ENCODE measurements at places on chromosomes 1 and 21.
A peak's percentile ranks its signal among the peaks of the same experiment; 100 is the strongest.

GRCh38 chr1:67650061-67650460, 34.9 kb upstream of the GADD45A start:
- DNase-seq = no peak

GRCh38 chr1:160483505-160484185, 39.4 kb downstream of the SLAMF6 start:
- DNase-seq = no peak

DNA sequence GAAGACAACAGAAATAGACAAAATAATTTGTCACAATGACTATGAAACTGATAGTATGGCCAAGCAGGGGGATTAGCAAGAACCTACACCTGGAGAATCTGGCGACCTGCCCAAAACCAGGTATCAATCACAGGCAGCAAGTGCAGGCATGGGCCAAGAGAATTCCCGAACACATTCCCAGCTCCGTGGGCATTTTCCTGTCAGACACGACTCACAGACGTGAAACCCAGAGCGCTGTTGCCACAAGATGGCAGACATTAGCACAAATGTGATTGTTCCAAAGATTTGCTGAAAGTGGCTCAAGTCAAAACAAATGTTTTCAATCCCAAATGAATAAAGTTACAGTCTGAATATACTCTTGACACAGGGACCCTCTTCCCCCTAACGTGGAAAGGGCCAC, 36.8 kb downstream of the HLCS start:
- DNase-seq = no peak

DNA sequence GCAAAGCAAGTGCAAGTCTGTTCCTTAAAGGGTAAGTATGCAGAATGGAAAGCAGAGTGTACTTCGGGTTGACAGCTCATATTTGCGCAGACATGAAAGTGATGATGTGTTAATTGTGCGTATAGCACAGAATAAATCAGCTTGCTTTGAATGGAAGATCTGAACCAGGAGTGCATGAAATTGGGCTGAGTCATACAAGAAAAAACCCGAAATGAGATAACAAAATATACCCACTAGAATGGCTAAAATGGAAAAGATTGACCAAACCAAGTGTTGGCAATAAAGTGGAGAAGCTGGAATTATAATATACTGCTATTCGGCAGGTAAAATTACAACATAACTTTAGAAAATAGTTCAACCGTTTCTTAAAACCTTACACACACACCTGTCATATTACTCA, 28.5 kb downstream of the CR1L start:
- no peak for DNase-seq

DNA sequence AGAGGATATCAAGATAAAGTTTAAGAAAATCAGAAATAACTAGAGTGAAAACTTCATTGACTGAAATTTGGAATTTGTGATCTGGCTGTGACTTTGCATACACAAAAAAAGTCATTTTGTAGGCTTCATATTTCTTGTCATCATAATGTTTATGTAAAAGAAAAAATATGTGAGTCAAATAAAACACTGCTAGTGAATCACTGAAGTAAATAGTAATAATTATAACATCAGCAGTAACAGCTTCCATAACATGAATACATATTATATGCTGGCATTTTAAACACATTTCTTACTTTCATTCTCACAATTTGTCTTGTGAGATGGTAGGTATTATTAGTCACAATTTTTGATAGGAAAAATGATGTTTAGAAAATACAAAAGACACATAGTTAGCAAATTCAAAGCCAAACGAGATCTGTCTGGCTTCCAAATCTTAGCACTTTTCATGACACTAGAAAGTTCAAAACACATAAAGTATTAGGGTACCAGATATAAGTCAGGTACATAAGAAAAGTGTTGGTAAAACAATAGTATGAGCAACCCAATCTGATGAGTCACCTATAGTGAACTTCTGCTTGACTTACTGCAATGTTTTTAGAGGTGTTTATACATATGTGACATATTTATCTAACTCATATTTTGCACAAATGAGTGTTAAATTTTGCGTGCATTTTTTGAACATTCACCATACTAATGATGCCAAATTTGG, 241.0 kb upstream of the SNX7 start:
- DNase-seq = no peak

DNA sequence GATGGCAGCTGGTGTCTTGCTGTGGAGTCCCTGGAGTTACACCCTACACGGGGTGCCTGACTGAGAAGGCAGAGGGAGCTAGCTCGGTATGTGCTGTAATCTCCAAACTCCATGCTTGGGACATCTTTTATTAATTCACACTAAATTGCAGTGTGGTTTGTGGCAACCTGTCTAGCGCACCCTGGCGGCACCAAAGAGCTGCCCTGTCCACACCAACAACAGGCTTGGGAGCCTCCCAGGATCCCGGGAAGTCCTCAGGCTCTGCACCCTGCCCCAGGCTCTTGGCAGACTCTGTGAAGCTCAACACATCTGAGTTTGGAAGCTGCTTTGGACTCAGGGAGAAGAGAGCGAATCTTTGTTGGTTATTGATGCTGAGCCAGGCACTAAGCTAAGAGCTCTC, 138.9 kb downstream of the IGSF21 start:
- no peak for DNase-seq

DNA sequence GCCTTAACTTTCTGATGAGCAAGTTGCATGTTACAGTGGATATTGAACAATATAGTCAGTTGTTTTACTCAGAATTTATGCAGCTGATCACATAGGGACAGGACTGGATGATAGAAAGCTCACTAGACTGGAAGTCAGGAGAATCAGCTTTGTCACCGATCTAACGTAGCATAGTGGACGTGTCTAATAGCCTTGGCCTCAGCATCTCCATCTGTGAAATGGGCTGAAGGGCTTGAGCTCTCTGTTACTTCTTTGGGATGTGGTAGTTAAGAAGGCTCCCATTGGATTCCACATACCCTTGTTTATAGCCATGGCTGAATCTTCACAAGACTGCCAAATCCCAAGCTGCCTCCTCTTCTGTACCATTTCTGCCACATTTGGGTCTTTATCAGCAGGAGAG, 190.6 kb downstream of the GRIK1 start:
- no peak for DNase-seq

DNA sequence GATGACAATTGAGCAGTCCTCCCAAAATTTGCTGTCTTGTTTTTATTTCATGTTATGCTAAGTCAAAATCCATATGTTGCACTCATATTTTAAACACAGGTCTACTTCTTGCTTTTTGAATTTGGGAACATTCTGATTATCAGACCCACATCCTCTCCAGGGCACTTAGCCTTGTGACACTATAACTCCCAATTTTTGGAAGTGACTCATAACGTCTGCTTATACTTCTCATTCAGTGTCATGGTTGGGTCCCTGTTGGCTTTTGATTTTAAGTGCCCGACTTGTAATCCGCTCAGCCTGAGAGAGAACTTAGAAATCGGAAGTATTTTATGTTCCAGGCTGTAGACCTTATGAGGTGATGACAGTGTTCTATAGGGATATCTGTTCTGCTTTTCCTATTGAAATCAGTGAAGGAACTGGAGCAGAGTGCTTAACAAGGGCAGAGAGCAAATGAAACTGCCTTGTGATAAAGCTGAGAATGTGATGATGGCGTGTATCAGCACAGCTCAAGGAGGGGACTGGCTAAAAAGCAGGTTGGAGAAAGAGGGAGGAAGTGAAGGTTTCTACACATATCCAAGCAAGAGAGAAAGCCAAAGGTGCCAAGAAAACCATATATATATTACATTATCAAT, 136.0 kb downstream of the HLX start:
- DNase-seq = no peak

GRCh38 chr1:121417325-121417923, 232.6 kb downstream of the SRGAP2C start:
- DNase-seq = no peak

DNA sequence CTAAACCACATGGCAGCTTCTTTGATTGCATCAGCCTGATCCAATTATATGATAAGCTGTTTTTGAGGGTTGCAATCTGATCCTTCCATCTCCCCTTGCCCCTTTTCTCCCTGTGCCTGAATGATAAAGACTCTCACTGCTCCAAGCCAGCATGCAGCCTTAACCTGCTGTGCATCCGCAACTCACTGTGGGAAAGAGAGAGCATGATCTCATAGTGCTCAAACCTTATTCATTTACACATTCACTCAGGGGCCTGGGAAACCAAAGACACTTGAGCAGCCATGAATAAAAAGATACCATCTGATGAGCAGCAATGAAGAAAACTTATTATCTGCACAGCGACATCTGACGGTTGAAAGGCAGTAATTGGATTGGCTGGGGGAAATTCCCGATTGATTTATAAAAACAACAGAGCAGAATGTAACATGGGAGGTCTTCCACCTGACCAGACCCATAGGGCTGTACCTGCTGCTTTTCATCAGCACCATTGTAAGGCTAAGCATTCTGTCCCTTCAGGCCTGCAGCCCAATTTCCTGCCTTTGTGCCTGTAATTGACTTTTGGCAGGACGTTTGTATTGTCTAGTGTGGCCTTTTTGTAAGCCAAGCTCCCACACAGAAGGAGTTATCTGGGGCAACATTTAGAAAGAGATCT, 62.5 kb downstream of the KIAA0040 start:
- DNase-seq = no peak

GRCh38 chr1:169521226-169521625, 35.5 kb upstream of the SLC19A2 start:
- no peak for DNase-seq

DNA sequence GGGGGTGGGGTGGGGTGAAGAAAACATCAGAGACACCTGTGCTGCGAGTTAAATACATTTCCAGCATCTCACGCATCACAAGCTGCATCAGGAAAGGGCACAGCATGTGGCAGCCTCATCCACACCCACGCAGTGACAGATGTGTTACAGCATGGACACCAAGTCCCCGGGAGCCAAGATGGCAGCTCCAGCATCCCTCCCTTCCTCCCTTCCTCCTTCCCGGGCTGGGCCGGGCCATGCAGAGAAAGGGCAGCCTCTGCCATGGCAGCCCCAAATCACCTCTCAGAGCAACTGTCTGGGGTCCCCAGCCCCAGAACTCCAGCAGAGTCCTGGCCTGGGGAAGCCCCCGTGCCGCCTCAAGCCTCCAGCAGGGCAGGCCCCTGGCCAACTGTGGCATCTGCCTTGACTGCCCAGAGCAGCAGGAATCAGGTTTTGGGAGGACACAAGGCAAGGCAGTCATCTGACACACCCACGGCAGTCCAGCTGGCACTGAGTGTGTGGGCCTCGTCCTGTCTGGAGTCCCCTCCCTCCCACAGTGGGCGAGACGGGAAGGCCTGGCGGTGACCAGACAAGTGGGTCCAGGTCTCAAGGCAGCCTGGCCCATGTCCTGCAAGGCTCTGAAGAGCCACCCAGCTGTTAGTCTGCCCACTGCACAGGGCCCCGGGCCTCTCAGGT, 6.2 kb downstream of the SMIM1 start:
- no peak for DNase-seq

- DNase-seq = peak; percentile 59
Observed at GRCh38 chr1:221439008-221439746, 302.7 kb downstream of the DUSP10 start.

DNA sequence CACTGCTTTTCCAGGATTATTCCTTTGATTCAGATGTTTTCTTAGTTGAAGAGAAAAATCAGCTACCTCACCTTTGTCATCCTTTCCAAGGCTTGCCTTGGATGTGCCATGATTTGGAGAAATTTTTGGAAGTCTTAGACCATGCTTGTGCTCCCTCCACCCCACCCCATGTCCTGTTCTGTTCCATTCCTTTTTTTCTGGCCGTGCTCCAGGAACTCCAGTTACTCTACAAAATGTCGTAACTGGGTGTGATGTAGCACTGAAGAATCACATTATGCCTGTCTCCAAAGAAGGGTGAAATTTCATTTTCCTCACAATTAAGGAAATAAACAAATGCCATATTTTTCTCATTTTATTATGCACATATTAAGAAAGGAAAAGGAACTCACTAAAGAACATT, 217.8 kb upstream of the ZRANB2 start:
- no peak for DNase-seq

GRCh38 chr1:241810769-241811405, 37.1 kb upstream of the EXO1 start:
- DNase-seq = no peak

DNA sequence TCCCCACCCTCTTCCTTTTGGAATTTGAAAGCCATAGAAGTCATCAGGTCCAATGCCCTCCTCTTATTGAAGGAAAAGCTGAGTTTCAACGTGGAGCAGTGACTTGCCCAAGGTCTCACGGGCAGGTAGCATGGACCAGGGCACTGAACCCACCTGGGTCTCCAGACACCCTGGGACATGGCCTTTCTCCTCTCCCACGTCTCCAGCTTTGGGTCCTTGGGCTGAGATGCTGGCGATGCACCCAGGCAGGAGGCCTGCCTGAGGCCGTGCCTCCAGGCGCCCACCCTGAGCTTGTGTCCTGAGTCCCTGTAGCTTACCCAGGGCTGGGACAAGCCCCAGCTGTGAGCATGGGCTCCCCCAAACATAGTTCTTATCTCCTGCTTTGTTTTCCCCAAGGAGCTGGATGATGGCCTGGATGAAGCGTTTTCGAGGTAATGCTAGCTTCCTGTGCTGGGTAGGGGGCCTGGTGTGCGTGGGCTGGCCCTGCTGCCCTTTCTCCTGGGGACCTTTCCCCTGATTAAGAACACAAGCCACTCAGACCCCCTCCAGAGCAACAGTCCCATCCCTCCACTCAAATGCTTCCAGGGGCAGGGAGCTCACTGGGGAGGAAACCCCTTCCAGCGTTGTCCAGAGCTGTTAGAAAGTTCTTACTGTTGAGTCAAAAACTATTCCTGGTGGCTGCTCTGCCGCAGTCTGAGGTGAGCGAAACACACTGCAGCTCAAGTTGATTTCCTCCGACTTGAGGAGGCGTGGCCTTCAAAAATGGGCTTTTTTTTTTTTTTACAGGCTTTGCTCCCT, 21.6 kb downstream of the LDLRAP1 start:
- DNase-seq = no peak

DNA sequence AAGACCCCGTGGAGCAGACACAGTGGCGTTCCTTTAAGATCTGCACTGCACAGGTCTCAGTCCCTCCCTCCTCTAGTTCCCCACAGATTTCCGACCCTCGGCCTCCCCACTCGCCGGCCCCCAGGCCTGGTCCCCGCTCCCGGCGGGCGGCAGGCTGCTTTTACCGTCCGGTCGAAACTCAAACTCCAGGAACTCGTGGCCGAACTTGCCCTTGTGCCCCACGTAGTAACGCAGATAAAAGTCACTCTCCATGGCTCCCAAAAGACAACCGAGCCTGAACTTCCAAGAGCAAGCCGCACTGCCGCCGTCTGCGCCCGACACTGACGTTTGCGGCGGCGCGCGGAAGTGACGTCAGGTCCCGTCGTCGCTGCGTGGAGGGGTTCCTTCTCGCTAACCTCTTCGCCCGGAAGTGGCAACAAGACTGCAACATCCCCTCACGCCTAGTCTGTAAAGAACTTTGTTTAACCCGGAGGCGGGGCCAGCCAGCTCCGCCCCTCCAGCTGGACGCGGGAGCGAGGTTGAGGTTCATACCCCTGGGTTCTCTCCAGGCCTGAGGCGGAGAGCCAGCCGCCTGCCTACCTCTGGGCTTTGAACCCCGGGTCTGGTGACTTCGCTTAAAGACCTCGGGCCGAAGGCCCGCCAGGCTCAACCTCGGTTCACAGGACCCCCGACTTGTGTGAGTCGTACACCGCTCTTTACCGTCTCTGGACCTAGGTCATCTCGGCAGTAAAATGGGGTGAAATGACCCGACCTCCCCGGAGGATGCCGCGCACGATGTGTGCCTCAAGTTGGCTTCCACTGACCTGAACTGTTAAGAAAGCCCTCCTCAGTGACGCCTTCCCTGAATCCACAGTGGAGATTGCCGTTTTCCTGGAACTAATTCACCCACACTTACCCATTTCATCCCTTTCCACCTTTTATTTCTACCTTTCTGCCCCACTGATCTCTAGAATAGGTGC, at the start of gene MAGOH:
Gene MAGOH (minus strand): TSS at position 322 of the 959 bp plus-strand sequence. CDS start 70 bp downstream, at position 252.
- peak; percentile 95 for DNase-seq
